SK-N-MC (cell line): ENCODE measurements at places on chromosomes 1 and 21.

GRCh38 chr1:184022668-184023067 is 14.9 kb downstream of the COLGALT2 start:
- peak; percentile 66 for DNase-seq

DNA sequence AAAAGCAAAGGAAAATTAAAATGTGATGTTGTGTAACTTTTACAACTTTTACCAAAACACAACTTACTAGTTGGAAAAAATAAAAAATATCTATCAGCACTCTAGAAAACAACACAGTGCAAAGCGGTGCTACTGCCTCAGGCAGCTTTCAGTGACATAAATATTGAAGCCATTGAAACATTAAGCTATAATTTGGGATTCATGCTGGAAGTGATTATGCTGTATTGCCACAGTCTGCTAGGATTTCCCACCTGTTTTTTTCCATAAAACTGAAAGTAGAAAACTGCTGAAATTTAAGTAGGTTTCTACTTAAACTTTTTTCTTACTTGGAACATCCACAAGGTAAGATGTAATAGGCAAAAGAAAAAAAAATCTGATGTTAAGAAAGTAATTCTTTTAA is 674.4 kb downstream of the KCNT2 start:
- peak; percentile 66 for DNase-seq

DNA sequence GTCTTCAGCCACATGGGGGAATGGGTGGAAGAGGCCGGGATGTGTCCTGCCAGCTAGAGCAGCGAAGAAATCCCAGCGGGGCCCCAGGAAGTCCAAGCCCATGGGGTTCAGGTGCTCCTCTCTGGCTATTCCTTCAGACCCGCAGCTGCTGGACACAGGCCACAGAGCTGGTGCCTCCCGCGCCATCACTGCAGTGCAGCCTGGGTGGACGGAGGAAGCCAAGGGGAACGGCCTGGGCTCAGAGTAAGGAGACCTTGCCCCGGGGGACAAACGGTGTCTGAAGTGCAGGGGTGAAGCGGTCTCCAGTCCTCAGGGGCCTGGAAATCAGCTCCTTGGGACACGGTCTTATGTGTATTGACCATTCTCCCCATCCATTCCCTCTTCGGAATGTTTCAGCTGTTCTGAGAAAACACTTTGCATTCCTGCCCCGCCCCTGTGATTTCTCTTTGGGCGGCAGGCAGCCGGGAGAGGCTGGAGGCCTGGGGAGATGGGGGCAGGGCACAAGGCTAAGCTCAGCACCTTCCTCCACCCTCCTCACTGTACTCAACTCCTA is 18.4 kb downstream of the MTHFR start:
- DNase-seq = no peak

DNA sequence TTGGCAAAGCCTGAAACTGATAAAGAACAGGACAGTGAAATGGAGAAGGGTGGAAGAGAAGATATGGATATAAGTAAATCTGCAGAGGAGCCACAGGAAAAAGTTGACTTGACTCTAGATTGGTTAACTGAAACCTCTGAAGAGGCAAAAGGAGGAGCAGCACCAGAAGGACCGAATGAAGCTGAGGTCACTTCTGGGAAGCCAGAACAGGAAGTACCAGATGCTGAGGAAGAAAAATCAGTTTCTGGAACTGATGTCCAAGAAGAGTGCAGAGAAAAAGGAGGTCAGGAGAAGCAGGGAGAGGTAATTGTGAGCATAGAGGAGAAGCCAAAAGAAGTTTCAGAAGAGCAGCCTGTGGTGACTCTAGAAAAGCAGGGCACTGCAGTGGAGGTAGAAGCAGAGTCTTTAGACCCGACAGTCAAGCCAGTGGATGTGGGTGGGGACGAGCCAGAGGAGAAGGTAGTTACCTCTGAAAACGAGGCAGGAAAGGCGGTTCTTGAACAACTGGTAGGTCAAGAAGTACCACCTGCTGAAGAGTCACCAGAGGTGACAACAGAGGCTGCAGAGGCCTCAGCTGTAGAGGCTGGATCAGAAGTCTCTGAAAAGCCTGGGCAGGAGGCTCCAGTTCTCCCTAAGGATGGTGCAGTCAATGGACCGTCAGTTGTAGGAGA is 16.3 kb downstream of the CCDC17 start:
- DNase-seq = no peak

- DNase-seq = no peak
These were observed 81.0 kb upstream of the ARID1A start for GRCh38 chr1:26614655-26615411.

GRCh38 chr1:180923021-180923841 is 10.5 kb downstream of the KIAA1614 start:
- no peak for DNase-seq

- peak; percentile 8 for DNase-seq
These were observed 511.0 kb downstream of the OMA1 start for GRCh38 chr1:58035523-58035922.

- DNase-seq = no peak
These were observed 188.5 kb downstream of the NFIA start for GRCh38 chr1:61270761-61271411.

- DNase-seq = no peak
These were observed 73.8 kb downstream of the BCAR3 start for GRCh38 chr1:93607814-93608186.

DNA sequence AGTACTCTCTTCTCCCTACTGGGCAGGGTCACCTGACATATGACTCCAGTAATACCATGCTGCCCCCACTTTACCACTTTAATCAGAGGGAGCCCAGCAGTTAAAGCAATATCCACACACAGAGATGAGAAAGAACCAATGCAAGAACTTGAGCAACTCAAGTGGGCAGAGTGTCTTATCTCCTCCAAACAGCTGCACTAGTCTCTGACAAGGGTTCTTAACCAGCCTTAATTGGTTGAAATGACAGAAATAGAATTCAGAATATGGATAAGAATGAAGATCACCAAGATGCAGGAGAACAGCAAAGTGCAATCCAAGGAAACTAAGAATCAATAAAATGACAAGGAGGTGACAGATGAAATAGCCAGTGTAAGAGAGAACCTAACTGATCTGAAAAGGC is 91.0 kb downstream of the KCNT2 start:
- no peak for DNase-seq

GRCh38 chr21:45615145-45615711 is 28.3 kb upstream of the PCBP3 start:
- no peak for DNase-seq

- no peak for DNase-seq
These were observed 70.5 kb upstream of the CNIH3 start for GRCh38 chr1:224545571-224545970.

- no peak for DNase-seq
These were observed 642 bp downstream of the MLLT11 start for GRCh38 chr1:151060657-151061421.

DNA sequence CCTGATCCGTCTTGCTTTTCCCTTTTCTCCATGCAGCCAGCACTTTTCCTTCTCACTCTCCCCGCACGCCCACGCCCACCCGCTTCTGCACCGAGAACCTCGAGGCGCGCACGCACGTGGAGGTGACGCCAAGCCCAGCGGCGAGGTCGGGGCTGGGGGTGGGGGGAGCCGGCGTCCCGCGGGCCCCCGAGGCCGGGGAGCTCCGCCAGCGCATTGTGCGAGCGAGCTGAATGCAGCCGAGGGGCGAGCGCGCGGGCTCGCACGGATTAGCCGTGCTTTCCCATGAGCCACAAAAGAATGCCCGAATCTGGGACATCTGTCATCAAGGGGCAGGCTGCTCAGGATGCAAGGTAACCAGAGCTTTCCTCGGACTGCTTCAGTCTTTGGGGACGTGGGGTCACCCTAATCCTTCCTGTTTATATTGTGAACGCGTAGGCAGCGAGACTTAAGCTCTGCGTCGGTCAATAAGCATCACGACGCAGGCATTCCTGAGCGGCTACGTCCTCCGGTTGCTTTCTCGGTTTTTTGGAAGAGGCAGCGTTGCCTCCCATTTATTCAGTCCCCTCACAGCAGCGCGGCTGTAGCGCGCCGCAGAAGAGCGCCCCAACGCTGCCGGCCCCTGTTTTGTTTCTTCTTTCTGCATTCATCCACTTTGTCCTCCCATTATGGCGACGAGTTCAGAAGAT is 67.3 kb upstream of the AKT3 start:
- no peak for DNase-seq

- DNase-seq = no peak
These were observed 23.5 kb downstream of the LRRC8D start for GRCh38 chr1:89844241-89844807.

DNA sequence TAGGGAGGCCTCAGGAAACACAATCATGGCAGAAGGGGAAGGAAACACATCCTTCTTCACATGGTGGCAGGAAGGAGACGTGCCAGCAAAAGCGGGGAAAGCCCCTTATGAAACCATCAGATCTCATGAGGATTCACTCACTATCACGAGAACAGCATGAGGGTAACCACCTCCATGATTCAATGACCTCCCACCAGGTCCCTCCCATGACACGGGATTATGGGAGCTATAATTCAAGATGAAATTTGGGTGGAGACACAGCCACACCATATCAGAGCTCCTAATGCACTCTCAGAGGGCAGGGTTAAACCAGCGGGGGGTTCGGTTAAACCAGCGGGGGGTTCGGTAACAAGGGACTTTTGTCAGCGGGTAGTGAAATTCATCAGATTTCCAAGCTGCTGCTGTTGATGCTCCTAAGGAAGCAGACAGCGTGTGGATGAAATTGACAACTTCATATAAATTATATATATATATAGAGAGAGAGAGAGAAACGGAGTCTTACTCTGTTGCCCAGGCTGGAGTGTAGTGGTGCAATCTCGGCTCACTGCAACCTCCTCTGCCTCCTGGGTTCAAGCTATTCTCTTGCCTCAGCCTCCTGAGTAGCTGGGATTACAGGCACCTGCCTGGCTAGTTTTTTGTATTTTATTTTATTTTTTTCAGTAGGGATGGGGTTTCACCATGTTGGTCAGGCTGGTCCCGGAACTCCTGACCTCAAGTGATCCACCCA is 4.2 kb downstream of the CSTB start:
- peak; percentile 47 for DNase-seq

DNA sequence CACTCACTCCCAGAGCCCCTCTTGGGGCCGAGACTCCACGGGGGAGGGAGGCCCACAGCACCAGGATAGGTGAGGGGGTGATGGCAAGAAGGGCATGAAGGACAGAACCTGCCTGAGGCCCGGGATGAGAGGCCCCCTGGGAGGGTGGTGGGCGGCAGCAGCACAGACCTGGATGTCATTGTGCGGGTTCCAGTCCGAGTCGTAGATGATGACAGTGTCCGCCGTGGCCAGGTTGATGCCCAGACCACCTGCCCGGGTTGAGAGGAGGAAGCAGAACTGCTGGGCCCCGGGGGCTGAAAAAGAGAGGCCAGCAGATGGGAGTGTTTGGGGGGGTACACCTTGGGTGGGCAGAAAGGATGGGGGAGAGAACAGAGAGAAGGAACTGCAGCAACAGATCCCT is 50.1 kb downstream of the CHD5 start:
- no peak for DNase-seq

DNA sequence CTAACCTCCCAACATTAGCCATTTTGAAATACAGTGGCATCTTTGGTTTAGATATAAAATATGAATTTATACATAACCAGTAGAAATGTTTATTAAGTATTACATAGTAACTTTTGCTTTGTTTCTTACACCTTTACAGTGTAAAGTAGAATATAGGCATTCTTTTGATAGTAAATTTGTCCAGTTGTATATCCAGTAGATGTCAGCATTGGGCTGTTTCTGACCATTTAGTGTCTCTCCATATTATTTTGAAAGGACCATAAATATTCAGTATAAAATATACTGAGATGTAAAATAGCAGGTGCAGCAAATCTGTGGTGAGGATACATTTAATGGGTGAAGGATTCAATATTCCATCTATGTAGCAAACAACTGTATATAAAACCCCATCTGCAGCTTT is 115.8 kb upstream of the ZRANB2 start:
- peak; percentile 20 for DNase-seq

GRCh38 chr1:237817277-237817676 is 73.4 kb downstream of the ZP4 start:
- no peak for DNase-seq

GRCh38 chr21:14480411-14481031 is 65.6 kb downstream of the SAMSN1 start:
- DNase-seq = peak; percentile 34

DNA sequence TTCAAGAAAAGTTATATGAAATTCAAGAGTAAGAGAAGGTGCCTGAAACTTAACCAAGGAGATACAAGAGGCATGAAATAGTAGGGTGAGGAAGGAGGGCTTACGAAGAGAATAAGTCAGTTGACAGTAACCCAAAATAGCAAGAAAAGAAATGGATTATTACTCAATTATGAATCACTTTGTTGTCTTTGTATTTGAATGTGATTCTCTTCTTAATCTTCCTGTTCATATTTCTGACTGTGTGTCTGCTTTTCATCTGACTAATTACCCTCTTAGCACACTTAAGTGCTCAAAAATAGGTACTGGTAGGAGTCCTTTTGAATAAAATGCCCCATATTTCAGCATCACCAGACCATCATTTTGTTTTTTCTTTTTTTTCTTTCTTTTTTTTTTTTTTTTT is 39.4 kb downstream of the GLMN start:
- no peak for DNase-seq

- no peak for DNase-seq
These were observed 19.2 kb upstream of the PEF1 start for GRCh38 chr1:31663622-31664452.

DNA sequence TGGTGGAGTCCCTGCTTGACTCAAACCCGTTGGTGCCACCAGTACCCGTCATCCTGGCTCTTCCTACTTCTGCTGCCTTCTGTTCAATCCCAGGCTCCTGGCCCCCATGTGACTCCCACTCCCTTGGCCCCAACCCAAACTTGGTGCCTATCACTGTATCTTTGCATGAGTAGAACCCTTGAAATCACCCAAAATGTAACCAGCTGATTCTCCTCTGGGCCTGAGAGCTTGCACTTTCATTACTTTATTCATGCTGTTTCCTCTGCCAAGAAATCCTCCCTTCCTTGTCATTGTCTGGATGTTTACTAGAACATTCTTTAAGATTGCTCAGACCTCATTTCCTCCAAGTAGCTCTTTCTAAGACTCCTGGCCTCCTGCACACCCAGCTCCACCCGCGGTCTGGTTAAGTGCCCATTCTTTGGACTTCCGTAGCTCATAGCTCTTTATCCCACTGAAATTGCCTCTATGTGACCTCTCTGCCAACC is 15.7 kb downstream of the PTAFR start:
- no peak for DNase-seq

- DNase-seq = peak; percentile 32
These were observed 108.9 kb downstream of the LBR start for GRCh38 chr1:225318706-225319575.

GRCh38 chr1:244445320-244446181 is 6.2 kb downstream of the ADSS2 start:
- no peak for DNase-seq

- no peak for DNase-seq
These were observed 834.0 kb upstream of the TMPRSS15 start for GRCh38 chr21:19237608-19238007.

GRCh38 chr1:111702504-111703050 is 36.6 kb downstream of the INKA2 start:
- no peak for DNase-seq

DNA sequence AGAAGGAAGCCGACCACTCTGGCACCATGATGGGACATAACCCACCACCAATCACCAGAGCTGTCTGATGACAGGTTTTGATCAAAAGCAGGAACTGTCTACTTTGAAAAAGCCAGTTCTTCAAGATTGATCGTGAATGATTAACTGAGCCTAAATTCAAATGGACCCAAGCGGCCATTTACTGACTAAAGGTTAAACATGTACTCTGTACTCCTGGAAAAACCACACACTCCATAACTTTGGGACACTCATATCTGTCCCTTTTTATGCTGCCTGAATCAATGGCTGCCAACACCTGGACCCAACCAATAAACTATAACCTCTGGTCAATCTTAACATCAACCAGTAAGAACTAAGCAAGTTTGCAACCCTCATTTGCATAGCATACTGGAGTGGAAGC is 206.6 kb downstream of the URB2 start:
- DNase-seq = no peak

GRCh38 chr1:44222397-44223186 is 9.3 kb downstream of the DMAP1 start:
- no peak for DNase-seq
